Activated T-helper 1 cell treated with Interleukin-2 at 50 U/mL for 16 hours (primary cell): ENCODE measurements at places on chromosomes 7 and 10.
A peak's percentile ranks its signal among the peaks of the same experiment; 100 is the strongest.

DNA sequence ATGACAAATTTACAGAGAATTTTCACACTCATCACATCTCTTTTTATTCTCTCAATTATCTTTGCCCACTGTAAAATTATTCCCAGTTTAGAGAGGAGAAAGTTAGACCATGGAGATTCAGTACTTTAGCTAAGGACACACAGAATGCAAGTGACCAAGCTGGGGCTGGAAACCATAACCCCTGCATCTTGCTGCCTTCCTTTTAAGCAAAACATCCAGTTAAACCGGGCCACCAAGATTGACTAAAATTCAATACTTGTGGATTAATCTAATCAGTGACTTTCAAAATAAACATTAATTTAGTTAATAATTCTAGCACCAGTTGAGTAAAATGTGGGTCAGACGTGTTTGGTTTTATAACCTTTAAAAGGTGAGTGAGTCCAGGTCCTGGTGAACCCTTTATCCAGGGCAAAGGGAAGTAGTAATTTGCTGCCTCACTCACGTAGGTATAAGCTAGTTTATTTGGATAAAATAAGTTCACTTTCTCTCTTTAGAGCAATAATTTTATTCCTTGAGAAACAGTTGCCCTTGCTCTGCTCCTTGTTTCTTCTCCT lies 1.9 kb upstream of the CYP2C8 start:
- no peak for DNase-seq

- DNase-seq, result no peak
Observed at GRCh38 chr7:54485044-54485443, 57.1 kb upstream of the VSTM2A start.

- no peak for DNase-seq
Observed at GRCh38 chr7:92790992-92791391, 45.4 kb downstream of the CDK6 start.

- no peak for DNase-seq
Observed at GRCh38 chr10:418894-419293, 270.6 kb downstream of the DIP2C start.

DNA sequence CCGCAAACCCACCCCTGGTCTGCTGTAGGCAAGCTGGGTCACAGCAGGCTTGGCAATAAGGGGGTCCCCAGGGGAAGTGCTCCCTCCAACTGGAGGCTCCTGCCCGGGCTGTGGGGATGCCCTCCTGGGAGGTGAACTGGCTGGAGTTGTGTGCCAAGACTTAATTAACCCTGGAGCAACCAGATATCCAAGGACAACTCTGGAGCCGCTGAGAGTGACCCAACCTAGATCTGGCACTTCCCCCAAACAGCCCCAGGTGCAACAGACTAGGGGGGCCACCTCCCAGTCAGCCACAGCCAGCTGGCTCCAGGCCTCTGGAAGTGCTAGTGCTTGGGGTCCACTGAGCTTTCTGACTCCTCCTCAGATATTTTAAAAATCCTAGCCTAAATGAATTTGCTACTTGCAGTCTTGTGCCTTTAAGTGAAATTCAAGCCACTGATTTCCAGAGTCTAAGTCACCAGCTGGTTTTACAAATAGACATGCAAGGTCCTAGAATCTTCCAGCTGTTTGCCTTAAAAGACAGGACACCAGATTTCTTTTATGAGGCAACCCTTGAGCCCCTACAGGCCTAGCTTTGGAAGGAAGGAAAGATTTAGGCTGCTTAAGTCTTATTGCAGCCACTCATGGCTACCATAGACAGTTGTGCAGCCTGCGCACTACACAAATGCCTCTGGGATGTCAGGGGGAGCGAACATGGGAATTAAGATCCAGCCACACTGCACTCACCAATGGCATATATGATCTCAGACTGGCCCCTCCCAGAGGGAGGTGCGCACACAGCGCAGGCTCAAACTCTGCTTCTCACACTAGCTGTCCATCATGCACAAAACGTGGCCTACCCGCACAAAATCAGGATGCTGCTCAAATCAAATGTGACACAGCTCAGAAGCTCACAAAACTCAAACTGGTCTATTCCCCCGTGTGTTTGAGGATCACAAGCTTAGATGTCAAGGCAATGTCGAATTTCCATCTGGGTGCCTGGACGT lies 42.6 kb upstream of the MYL10 start:
- DNase-seq, result no peak

DNA sequence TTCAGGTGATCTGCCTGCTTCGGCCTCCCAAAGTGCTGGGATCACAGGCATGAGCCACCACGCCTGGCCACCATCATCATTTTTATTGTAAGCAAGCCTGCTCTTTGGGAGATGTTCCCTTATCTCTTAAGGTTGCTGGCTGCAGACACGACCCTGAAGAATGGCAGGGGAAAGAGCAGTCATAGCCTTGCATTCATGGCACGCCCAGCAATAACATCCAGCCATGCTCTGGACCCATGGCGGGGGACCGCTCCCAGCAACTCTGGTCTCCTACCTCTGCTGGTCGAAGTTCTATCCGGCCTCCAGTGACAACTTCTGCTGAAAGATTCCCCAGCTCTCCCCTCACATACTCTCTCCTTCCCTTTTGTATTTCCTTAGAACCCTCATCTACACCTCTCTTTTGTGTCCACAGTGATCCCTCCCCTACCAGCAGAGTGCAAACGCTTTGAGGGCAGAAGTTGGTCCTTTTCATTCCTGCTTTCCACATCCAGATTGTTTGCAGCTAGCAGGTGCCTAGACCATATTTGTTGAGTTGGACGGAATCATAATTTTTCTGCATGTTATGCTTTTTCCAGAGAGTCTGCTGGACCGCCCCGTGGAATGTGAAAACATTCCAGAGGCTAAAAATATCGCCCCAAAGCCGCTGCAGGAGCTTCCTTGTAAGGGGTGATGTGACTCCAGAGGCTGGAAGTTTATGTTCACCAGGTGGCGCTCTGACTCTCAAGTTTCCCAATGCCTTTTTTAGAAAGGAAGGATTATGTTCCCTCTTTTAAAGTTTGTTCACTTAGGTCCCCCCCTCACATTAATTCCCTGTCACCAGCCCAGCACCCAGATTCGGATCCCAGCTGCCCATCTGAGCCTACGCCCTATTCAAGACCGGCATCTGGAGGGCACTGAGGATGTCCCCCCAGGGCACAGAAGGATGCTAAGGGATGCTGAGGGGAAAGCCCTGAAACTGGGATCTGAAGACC lies 4.3 kb upstream of the MARVELD1 start:
- no peak for DNase-seq

DNA sequence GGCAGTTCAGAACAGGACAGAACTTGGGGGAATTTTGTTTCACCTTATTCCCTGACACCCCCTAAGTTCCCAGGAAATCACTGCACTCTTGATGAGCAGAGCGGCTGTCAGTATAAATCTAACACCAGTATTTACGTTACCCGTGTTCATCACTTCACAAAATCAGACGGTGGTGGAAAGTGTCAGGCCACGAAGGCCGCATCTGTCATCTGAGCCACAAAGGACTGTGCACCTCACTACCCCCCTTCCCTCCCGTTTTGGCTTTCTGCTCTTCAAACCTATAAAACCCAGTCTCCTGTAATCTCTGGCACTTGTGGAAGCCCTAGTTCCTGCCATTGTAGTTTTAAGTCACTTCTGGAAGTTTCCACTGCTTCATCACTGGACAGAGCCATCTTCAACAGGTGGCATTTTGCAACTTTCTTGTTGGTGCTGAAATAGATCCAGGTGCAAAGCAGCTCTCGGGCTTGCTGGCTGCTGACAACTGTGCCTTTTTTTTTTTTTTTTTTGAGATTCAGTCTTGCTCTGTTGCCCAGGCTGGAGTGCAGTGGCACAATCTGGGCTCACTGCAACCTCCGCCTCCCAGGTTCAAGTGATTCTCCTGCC lies 9.5 kb downstream of the ZFAND2A start:
- no peak for DNase-seq

DNA sequence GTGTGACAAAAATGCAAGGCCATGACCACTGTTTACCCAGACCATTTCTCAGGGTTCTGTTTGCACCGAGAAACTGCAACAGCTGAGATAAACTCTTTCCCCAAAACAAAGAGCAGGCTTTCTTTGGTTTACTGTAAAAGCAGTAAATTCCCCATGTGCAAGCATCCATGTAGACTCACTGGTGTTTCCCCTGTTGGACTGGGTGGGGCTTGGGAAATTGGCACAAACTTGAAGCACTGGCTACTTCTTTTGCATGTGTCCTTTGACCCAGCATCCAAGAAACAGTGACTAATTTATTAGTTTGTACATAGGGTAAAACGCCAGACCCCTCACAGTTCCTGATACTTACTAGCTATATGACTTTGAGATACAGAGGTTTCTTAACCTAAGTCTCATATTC lies 12.3 kb downstream of the IQUB start:
- no peak for DNase-seq

DNA sequence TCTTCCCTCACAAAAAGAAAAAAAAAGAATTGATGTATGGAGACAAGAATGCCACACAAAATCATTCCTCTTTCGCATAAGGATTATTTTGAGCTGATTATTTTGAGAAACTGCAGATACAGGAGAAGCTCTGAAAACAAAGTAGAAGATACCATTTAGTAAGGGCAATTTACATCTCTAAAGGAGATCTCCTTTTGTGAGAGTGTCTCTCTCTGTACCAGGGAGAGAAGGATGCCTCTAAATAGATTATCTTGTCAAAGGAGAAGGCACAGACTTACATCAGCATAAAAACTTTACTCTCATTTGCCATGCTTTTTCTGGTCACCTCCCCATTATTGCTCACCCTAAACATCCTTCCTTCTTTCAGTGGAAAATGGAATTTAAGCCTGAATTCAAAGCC lies 747.9 kb upstream of the COBL start:
- no peak for DNase-seq

DNA sequence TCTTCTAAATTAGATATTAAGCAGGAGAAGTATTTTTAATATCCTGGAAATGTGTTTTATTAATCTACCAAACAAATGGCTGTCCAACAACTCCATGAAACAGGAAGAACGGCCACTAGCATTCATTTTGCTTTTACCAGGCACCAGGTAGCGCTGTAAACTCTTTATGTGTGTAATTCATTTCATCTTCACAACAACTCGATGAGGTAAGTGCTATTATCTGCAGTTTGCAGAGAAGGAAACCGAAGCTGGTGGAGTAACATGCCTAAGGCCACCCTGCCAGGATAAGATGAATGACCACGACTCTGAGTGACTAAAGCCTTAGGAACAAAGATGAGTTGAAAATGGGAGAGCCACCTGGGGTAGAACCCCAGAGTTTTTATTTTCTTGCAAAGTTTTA lies 101.2 kb downstream of the KIAA1217 start:
- DNase-seq, result no peak

DNA sequence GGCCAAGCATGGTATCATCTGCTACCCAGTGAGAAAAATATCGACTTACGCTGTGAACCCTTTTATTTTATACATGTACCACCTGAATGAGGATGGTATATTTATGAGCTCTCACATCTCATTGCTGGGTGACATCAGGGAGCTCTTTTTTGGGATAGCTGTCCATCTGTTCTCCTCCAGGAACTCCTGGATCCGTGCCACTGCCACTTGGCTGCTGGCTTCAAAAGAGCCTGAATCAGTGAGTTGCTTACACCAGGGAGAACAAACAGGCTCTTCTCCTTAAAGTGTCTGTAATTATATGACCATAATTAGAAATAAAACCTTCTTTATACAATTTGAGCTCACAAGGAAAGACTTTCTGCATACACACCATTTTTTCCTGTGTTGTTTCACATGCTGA lies 106.2 kb downstream of the KAT6B start:
- DNase-seq, result no peak

DNA sequence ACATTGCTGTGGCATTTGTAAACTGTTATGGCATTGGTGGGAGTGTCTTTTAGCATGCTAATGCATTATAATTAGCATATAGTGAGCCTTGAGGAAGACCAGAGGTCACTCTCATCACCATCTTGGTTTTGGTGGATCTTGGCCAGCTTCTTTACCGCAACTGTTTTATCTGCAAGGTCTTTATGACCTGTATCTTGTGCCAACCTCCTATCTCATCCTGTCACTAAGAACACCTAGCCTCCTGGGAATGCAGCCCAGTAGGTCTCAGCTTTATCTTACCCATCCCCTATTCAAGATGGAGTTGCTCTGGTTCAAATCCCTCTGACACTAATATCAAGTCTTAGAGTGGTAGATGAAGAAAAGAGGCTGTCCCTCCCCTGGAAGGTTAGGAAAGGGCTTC lies 506.2 kb downstream of the GALNT17 start:
- DNase-seq, result no peak

DNA sequence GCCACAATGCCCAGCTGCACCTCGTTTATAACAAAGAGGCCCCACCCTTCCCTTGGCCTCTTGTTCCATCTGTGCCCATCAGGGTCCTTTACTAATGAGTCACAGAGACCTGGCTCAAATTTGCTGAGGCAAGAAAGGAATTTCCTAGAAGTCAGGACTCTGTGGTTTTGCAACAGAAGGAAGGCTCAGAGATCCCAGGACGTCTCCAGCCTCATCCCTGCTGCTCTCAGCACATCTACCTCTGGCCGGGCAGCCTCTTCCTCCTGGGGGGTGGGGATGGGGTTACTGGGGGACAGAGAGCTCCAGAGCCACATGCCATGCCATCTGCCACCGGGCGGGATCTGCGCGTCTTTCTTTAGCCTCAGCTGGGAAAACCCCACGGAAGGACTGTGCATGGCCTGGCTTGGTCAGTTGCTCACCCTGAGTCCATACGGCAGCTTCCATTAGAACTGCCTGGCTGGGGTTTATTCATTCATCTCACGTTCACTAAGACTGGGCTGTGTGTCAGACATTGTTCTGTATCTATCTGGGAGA lies 41.9 kb upstream of the PSMG3 start:
- no peak for DNase-seq

- DNase-seq, result no peak
Observed at GRCh38 chr7:100801833-100802568, 25.3 kb downstream of the EPHB4 start.

- DNase-seq, result peak; percentile 17
Observed at GRCh38 chr10:60732807-60733516, 45.3 kb upstream of the CDK1 start.
